ENCODE measurements at places on chromosomes 5 and 9. TPM values are rescaled to one million over a fixed set of nuclear protein-coding genes. Genes with fewer than 3 reads are reported as not detected.

GRCh38 chr5:110105692-110106091 lies 416.0 kb downstream of the MAN2A1 start:
- peaks cover 17% of the 10 kb centered on the region for H3K27me3 ChIP-seq
- no peak overlapping the region for H3K27ac ChIP-seq
- H3K4me3 ChIP-seq: no peak overlapping the region
- no peaks in the 10 kb centered on the region for H3K36me3 ChIP-seq
- DNase-seq: no peak

Gene PDLIM4
- total RNA-seq: 48.8 TPM

Gene SET
- total RNA-seq: 443 TPM

- H3K4me3 ChIP-seq: no peak overlapping the region
- H3K27me3 ChIP-seq: no peaks in the 10 kb centered on the region
- peaks cover 29% of the 10 kb centered on the region for H3K36me3 ChIP-seq
- DNase-seq: no peak
- no peaks in the 10 kb centered on the region for H3K4me1 ChIP-seq
Observed at GRCh38 chr5:112883192-112883591, 22.1 kb downstream of the SRP19 start.

DNA sequence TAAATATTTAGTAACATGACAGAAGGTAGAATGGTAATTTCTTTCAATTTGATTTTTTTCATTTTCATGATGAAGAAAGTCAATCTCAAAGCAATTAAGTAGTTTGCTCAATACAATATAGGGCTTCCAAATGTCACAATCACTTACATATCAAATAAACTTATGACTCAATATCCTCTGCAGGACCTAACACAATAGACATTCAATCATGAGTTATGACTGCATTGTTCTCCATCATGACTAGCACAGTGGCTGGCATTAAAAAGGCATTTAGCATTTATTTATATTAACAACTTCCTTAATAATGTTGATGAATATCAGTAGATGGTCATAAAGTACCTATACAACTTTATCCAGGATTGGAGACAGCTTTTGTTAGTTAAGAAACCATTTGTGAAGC lies 1499.6 kb downstream of the EFNA5 start:
- H3K4me1 ChIP-seq: peaks cover 2% of the 10 kb centered on the region
- H3K27me3 ChIP-seq: no peaks in the 10 kb centered on the region
- no peak overlapping the region for H3K27ac ChIP-seq
- H3K36me3 ChIP-seq: peaks cover 10% of the 10 kb centered on the region
- no peak overlapping the region for H3K4me3 ChIP-seq

Gene C9
- total RNA-seq: not detected

Gene BARX1
- not detected for total RNA-seq

Gene ARL10
- 46.0 TPM for total RNA-seq

DNA sequence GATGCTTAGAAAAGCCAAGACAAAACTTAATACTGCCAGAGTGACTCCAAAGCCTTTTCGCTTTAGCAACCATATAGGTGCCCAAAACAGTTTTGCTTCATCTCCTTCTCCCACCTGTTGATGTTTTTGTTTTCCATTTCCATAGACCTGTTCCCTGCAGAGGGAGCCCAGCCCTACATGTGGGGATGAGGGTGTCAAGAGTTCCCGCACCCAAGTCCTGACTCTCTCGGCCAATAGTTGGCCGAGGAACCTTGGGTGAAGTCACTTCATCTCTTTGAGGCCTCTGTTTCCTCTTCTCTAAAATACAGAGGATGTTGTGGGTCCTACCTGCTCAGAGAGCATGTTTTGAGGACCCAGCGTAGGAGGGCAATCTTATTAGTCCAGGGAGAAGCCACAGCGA lies 38.5 kb upstream of the LCP2 start:
- no peak overlapping the region for H3K4me3 ChIP-seq
- no peak overlapping the region for H3K27ac ChIP-seq
- no peak for DNase-seq
- H3K36me3 ChIP-seq: no peaks in the 10 kb centered on the region
- H3K4me1 ChIP-seq: peaks cover 8% of the 10 kb centered on the region
- H3K27me3 ChIP-seq: peaks cover 2% of the 10 kb centered on the region

DNA sequence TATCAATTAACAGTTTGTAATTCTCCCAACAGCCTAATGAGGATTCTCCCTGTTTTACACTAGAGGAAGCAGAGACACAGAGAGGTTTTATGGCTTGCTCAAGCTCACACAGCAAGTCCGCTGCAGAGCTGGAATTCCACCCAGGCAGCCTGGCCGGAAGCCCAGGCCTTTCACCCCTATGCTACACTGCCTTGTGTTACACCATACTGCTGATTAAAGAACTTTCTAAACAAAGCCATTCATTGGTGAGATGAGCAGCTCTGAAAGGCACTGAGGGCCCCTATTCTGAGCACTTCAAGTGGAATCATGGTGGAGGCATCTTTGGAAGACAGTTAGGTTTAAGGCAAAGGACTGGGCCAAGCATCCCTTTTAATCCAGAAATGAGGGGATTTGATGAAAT lies 14.7 kb upstream of the LARP1 start:
- H3K36me3 ChIP-seq: peaks cover 2% of the 10 kb centered on the region
- no peaks in the 10 kb centered on the region for H3K4me1 ChIP-seq
- no peak overlapping the region for H3K27ac ChIP-seq
- DNase-seq: no peak
- no peaks in the 10 kb centered on the region for H3K27me3 ChIP-seq

- no peak overlapping the region for H3K27ac ChIP-seq
- no peak for DNase-seq
- peaks cover 20% of the 10 kb centered on the region for H3K36me3 ChIP-seq
- no peaks in the 10 kb centered on the region for H3K27me3 ChIP-seq
Observed at GRCh38 chr5:137714946-137715345, 20.9 kb downstream of the KLHL3 start.

DNA sequence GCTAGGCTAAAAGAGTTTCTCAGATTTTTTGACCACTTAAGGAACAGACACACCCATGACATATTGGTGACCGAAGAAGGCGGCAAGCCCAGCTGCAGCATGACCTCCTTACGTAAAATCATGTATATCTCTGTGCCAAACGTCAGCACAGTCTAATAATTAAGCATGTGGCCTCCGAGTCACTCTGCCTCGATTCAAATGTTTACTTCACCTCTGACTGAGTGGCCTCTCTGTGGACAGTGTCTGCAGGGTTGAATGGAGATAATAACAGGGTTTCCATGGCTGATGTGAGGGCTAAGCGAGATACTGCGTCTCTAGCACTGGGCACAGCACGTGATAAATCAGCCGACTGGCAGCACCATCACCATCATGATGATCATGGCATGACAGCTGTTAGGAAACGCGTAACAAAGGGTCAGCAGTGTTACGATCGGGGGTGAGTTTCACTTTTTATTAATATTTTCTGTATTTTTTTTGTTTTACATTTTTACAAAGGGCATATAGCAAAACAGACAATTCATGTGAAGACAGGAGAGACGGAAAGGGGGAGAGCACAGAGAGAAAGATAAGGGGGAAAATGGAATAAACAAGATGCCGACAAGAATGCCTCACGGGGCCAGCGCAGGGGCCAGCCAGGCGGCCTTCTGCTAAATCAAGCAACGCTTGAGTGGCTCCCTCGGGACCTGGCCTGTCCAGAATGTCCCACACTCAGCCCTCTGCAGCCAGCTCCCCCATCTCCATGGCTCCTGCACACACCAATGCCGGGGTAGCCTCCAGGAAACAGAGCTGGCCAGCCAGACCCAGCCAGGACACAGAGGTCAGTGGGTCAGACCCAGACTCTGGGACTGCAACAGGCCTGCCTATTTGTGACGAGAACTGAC lies 60.3 kb downstream of the ADAMTS2 start:
- H3K27ac ChIP-seq: no peak overlapping the region
- DNase-seq: no peak
- H3K4me1 ChIP-seq: peaks cover 12% of the 10 kb centered on the region
- no peaks in the 10 kb centered on the region for H3K36me3 ChIP-seq

- no peaks in the 10 kb centered on the region for H3K4me1 ChIP-seq
- no peak overlapping the region for H3K4me3 ChIP-seq
- no peak overlapping the region for H3K27ac ChIP-seq
- no peaks in the 10 kb centered on the region for H3K36me3 ChIP-seq
Observed at GRCh38 chr5:169921384-169921783, 58.9 kb downstream of the INSYN2B start.

DNA sequence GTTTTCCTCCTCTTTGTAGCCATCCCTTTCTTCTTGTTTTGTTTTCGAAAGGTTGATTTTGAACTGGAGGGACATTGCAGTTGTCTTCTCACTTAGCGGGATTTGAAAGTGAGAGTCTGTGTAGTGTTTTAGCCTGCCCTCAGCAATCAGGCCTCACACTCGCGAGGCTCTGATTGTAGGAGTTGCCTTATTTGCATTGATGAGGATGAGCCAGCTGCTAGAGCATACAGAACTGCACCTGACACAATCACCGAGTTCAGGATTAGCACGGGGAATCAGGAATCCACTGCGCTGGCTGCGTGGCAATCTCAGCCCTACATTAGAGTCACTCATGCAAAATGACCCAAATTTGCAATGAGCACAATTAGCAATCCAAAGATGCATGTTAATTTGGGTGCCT lies 122.5 kb upstream of the TMEM161B start:
- no peak for DNase-seq
- no peak overlapping the region for H3K4me3 ChIP-seq
- H3K27ac ChIP-seq: no peak overlapping the region
- H3K4me1 ChIP-seq: peaks cover 13% of the 10 kb centered on the region
- H3K36me3 ChIP-seq: no peaks in the 10 kb centered on the region

- H3K4me1 ChIP-seq: no peaks in the 10 kb centered on the region
- H3K27ac ChIP-seq: no peak overlapping the region
- H3K36me3 ChIP-seq: peaks cover 7% of the 10 kb centered on the region
Observed at GRCh38 chr9:109977521-109977920, 197.5 kb downstream of the PALM2AKAP2 start.

Gene KYAT1
- total RNA-seq: 8.0 TPM

GRCh38 chr5:153813901-153814300 lies 224.8 kb downstream of the FAM114A2 start:
- H3K27me3 ChIP-seq: peaks cover 24% of the 10 kb centered on the region
- no peaks in the 10 kb centered on the region for H3K36me3 ChIP-seq
- H3K4me3 ChIP-seq: no peak overlapping the region
- peaks cover under 1% of the 10 kb centered on the region for H3K4me1 ChIP-seq
- H3K27ac ChIP-seq: no peak overlapping the region
- no peak for DNase-seq

DNA sequence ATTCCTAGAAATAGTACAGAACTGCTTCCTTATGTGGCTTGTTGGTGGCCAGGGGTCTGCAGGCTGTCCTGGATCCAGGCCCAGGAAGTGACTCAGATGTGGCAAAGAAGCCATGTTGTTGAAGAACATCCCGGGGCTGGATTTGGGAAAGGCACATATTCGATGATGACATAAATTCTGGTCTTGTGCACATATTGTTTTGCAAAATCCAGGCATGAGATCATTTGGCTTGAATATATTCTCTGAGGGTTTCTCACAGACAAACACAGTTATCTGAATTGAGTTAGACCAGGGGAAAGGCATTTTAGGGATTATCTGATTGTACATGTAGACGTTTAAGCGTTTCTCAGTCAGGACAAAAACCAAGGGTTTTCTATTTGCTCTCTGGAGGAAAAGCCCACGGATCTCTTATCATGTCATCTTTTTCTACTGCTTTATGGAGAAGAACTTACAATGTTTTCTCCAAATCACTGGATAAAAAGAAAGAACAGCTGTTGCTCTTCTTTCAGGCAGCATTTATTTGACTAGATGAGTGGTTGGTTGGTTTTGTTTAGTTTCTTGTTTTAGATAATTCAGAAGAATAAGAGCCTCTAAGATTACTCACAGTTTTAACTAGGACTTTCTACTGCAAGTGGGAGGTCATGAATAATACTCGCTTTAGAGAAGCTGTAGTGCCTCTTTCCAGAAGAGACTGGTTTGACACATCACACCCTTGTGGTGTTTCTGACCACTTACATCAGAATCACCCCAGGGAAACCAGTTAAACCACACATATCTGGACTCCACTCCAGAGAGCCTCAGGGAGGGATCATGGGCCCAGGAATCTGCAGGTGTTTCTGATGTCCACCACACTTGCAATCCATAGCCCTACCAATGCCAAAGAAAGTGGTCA lies 29.5 kb upstream of the LHFPL2 start:
- H3K27ac ChIP-seq: peak overlapping the region; percentile 82
- H3K4me1 ChIP-seq: peaks cover 16% of the 10 kb centered on the region
- DNase-seq: no peak

GRCh38 chr9:93830606-93831005 lies 124.5 kb downstream of the BARX1 start:
- H3K36me3 ChIP-seq: no peaks in the 10 kb centered on the region
- H3K4me1 ChIP-seq: no peaks in the 10 kb centered on the region
- H3K4me3 ChIP-seq: no peak overlapping the region
- no peak for DNase-seq

Gene SLC9A3
- 2.4 TPM for total RNA-seq

- H3K27me3 ChIP-seq: peaks cover 34% of the 10 kb centered on the region
- H3K36me3 ChIP-seq: no peaks in the 10 kb centered on the region
- DNase-seq: no peak
- H3K27ac ChIP-seq: no peak overlapping the region
- no peak overlapping the region for H3K4me3 ChIP-seq
Observed at GRCh38 chr5:2439608-2440007, 311.9 kb downstream of the IRX2 start.

Gene TESK1
- total RNA-seq: 52.9 TPM

Gene IFNK
- not detected for total RNA-seq

Gene TMEM161B
- 29.5 TPM for total RNA-seq

DNA sequence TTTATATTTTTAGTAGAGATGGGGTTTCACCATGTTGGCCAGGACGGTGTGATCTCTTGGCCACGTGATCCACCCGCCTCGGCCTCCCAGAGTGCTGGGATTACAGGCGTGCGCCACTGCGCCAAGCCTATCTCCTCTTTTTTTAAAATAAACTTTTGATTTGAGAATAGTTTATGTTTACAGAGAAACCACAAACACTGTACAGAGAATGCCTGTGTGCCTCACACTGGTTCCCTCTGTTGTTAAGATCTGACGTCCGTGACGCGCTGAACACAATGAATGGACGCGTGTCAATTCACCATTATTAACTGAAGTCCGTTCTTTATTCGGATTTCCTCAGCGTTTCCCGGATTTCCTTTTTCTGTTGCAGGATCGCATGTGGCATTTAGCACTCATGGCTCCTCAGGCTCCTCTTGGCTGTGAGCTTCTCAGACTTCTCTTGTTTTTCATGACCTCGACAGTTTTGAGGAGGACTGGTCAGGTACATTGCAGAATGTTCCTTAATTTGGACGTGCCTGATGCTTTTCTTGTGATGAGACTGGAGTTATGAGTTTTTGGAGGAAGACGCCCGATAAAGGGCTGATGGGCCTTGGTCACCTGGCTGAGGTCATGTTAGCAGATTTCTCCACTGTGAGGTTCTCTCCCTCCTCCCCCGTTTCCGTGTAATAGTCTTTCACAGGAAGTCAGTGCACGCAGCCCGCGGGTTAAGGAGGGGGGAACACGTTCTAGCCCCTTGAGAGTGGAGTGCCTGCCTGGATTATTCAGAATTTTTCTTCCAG lies 69.6 kb downstream of the ANKRD33B start:
- no peak for DNase-seq
- no peak overlapping the region for H3K27ac ChIP-seq
- no peaks in the 10 kb centered on the region for H3K36me3 ChIP-seq
- H3K4me3 ChIP-seq: no peak overlapping the region

GRCh38 chr5:178291969-178292825 lies 59.6 kb upstream of the PHYKPL start:
- peak; percentile 6 for DNase-seq
- H3K27ac ChIP-seq: no peak overlapping the region
- H3K27me3 ChIP-seq: peaks cover 8% of the 10 kb centered on the region
- no peak overlapping the region for H3K4me3 ChIP-seq
- H3K4me1 ChIP-seq: peaks cover 63% of the 10 kb centered on the region

Gene OR1J2
- total RNA-seq: not detected

Gene SV2C
- total RNA-seq: 0.18 TPM

Measured in mesothelial cell of epicardium (in vitro differentiated cells).